Fibroblast of villous mesenchyme (primary cell): ENCODE measurements at places on chromosomes 3 and 15. TPM values are rescaled to one million over a fixed set of nuclear protein-coding genes. Genes with fewer than 3 reads are reported as not detected.

Gene CYP8B1
- total RNA-seq = not detected in 2 replicates

Gene CCRL2
- 0.64 and 2.2 TPM in 2 replicates for total RNA-seq

Gene HRH1
- total RNA-seq = 13.2 and 26.8 TPM in 2 replicates

Gene ARGFX
- total RNA-seq = not detected in 2 replicates

Gene GOLGA6L7
- total RNA-seq = not detected in 2 replicates

Gene P2RY14
- total RNA-seq = not detected in 2 replicates

Gene FAM3D
- not detected in 2 replicates for total RNA-seq
